ENCODE measurements at places on chromosomes 16 and 17.

- DNase-seq: no peak
These were observed 22.4 kb upstream of the EIF1 start for GRCh38 chr17:41666237-41666641.

- no peak for DNase-seq
These were observed 93.7 kb downstream of the CA10 start for GRCh38 chr17:52064791-52065211.

- DNase-seq: no peak
These were observed 5.1 kb downstream of the ELMO3 start for GRCh38 chr16:67204076-67204475.

DNA sequence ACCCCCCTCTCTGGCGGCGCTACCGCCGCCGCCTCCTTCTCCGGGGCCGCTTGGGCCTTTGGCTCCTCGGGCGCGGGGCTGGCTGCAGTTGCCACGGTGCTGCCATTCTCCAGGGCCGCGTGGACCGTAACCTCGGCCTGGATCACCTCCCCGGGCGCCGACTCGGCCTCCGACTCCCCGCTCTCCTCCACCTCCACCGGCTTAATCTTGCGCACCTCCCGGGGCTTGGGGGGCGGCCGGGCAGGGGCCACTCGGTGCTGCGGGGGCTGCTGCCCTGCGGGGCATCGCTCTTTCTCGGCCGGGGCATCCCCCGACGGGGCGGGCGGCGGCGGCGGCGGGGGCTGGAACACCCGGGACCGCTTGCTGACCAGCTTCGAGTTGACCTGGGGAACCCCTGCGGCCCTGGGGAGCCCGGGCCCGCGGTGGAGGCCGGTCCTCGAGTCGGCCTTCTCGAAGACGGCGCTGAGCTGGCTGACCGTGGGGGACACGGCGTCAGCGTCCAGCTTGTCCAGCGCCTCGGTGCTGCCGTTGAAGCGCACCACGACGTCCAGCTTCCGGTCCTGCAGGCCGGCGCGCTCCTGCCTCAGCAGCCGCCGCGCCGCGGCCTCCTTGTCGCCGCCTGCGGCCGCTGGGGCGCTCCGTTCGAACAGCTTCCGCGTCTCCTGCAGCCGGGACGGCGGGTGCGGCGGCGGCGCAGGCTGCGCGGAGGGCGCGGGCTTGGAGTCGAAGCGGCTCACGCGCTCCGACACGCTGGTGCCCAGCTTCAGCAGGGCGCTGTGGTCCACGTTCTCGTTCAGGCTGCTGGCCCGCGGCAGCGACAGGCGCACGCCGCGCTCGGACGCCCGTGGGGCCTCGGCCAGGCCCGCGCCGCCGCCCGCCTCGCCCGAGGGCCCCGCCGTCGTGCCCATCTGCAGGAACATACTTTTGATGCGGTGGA, 792 bp downstream of the PPP1R9B start:
- no peak for DNase-seq

- DNase-seq: no peak
These were observed 28.4 kb downstream of the LRRC75A start for GRCh38 chr17:16463358-16464302.

DNA sequence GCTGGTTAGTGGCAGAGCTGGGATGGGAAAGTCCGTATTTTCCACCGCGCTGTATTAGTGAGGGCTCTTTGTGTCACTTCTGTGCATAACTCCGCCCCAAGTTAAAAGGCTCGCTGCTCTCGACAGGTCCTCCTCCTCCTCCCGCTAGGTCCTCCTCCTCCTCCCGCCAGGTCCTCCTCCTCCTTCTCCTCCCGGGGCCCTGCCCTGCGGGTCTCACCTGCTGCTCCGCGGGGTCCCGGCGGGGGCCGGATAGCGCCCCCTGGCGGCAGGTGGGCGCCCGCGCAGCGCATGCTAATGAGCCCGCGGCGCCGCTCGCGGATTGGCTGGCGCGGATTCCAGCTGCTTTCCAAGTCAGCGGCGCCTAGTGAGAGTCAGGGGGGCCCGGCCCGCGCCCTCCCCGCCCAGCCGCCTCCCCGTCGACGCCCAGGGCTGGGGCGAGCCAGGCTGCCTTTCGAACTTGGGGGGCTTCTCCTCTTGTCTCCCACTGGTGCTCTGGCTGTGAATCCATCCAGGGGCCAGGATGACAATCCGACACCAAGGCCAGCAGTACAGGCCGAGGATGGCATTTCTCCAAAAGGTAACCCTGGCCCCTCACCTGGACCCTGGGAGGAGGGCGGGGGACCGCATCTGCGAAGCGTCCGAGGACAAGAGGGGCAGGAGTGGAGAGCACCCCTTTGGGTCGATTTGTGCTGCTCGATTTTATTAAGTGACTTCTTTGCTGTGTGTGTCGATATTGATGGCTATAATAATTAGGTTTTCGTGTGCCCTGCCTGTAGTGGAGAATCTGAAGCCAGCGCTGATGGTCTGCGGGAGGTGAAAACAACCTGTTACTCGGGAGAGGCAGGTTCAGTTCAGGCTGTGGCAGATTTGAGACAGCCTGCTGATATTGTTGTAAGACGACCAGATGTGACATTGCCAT, at the start of gene RGS9:
Gene RGS9, plus strand, starts transcription at position 350 of the 919 bp plus-strand sequence. Its CDS starts 171 bp downstream, at position 521.
- DNase-seq: no peak

GRCh38 chr17:73224237-73224636, 31.4 kb downstream of the COG1 start:
- DNase-seq: no peak

- DNase-seq: no peak
These were observed 94.3 kb downstream of the TBC1D16 start for GRCh38 chr17:79941088-79942010.

- no peak for DNase-seq
These were observed 122.6 kb downstream of the SOCS1 start for GRCh38 chr16:11133344-11133943.

- DNase-seq: no peak
These were observed 183.1 kb downstream of the SALL1 start for GRCh38 chr16:50967827-50968612.

- DNase-seq: no peak
These were observed 873.5 kb upstream of the EEF2KMT start for GRCh38 chr16:5971106-5971505.

DNA sequence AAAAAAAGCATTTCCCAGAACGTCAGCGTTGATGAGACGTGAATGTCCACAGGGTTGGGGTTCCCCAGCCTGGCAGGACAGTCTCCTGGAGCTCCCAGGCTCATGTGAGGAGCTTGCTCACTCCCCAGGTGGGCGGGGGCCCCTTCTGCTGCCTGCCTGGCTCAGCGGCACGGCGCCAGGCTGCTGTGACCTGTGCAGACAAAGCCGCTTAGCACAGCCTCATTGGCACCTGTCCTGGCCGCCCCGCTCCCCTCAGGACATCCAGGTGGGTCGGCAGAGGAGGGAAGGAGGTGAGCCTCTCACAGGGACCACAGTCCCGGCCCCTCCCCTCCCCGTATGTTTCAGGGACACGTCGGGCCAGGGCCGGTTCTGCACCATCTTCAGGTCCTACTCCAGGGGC, 12.9 kb upstream of the WFIKKN1 start:
- no peak for DNase-seq

DNA sequence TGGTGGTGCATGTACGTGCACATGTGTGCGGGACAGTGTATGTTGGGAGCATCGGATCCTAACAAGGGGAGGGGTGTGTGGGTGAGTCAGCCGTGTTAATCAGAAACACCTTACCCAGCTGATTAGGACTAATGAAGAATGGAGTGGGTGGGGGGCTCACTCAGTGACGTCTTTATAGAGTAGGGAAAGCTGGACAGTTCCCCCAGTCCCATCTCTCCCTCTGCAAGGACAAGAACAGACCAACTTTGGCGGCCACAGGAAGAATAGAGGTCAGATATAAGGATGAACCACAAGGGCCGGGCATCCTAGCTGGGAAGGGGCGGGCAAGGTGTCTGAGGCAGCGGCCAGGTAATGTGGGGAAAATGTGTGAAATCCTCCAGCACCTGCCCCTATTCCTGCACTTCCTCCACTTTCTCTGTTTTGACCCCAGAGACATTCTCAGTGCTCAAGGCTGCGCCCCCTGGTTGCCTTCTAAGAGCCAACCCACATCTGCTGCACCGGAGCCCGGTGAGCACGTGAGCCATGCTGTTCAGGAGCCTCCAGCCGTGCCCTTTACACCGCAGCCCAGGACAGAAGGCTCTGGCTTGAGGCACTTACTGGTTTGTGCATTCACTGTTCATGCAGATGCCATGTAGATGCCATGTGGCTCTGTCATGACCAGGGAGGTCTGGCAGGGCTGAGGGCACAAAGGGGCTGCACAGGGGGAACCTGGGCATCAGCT, 18.9 kb upstream of the TBX21 start:
- no peak for DNase-seq

DNA sequence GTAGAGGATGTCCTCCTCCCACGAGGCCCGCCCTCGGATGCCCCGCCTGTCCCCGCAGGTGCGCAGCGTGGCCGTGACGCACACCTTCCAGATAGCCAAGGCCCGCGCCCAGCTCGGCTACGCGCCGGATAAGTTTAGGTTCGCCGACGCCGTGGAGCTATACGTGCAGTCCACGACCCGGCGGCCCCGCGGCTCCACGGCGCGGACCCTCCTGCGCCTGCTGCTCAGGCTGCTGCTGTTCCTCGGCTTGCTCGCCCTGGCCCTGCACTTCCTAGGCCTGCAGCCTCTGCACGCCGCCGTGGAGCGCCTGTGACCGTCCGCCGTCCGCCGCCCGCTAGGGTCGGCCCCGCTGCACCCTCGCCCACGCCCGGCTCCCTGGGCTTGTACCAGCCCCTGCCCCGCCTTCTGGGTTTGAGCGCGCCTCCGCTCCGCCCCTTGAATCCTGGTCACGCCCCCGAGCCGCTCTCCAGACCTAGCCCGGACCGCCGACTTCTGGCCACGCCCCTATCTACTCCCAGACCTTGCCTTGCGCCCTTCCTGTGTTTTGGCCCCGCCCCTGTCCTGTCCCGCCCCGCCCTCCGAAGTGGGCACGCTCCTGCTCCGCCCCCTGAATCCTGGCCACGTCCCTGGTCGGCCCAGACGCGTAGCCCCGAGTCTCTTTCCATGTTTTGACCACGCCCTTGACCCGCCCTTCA, 15.8 kb upstream of the EEF2K start:
- peak; percentile 49 for DNase-seq

DNA sequence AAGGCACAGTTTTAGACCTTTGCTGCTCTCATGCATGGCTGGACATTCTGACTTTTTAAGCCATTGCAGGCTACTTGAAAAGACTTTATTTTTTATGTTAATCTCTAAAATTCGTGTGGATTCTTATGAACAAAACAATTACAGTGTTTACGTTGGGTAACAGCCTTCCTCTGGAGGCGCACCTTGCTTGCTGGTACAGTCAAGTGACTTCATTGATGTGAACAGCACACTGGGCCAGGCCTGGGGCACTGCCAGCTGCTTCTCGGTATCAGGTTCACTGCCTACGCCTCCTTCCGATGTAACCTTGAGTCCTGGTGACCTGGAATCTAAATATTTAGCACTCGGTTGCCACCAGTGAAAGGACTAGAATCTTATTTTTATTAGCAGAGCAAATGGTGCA, 27.8 kb downstream of the MARCHF10 start:
- no peak for DNase-seq

GRCh38 chr17:30950189-30950588, 20.6 kb upstream of the RNF135 start:
- no peak for DNase-seq

DNA sequence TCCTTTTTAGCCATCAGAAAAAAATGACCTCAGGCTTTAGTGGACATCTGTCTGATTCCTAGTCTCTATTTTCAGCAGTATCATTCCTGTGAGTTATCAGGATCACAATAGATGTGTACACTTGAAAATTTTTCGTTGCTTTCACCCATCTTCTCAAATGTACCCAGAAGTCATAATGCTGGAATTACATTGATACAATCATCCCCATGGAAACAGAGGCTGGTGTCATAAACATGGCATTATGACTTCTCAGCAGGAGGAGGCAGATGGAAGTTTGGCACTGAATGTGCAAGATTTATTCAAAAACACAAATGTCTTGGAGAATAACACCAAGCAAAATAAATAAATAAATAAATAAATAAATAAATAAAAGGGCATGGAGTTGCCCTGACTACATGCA, 292.5 kb downstream of the PHKB start:
- DNase-seq: no peak

DNA sequence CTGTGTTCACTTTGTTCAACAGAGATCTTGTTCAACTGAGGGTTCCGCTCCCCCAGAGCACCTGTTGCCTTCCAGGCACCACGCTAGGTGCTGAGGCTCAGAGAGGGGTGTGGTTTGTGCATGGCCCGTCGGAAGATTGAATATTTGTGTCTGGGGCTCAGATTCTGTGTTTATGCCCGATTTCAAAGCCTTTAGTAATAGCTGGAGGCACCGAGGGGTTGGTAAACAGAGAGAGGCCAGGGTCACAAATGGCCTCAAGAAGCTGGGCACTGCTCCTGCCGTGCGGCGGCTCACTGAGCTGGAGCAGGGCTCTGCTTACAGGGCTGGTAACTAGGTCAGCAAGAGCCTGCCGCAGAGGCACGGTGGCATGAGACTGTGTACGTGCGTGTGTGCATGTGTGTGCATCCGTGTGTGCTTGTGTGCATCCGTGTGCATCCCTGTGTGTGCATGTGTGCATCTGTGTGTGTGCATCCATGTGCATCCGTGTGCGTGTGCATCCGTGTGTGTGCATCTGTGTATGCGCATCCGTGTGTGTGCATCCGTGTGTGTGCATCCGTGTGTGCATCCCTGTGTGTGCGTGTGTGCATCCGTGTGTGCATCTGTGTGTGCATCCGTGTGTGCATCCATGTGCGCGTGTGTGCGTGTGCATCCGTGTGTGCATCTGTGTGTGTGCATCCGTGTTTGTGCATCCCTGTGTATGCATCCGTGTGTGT, 5.4 kb downstream of the ITGAE start:
- no peak for DNase-seq

- no peak for DNase-seq
These were observed 160.6 kb downstream of the PRKCB start for GRCh38 chr16:23996258-23996955.

- DNase-seq: no peak
These were observed 853.9 kb upstream of the EEF2KMT start for GRCh38 chr16:5951486-5951885.

DNA sequence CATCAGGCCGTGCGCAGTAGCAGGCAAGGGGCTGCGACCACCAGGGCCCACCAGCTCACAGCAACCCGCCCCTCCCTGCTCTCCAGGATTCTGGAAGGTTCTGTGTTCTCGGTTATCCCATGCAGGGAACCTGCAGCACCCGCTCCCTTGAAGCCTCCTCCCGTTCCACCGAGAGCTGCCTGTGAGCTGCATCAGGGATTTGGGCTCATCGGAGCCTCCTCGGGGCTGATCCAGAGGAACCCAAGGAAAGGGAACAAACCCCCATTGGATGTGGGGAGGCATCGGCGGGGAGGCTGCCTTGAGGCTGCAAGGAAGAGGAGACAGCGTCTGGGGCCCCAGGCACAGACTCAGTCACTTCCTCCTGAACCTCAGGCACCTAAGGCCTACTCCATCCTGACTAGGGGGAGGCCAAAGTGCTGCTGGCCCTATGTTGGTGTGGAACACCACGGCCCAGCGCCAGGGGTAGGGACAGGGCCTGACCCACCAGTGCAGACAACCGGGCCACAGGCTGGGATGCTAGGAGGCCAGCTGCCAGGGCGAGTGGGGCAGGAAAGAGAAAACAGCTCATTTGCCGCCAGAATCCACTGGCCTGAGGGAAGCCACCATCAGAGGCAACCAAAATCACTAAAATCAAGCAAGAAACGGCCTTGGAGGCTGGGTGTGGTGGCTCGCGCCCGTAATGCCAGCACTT, 14.4 kb upstream of the LGALS3BP start:
- no peak for DNase-seq

- DNase-seq: no peak
These were observed 35.7 kb downstream of the MYH13 start for GRCh38 chr17:10337136-10337535.

GRCh38 chr17:80695979-80696378, 151.3 kb downstream of the RPTOR start:
- DNase-seq: no peak

- no peak for DNase-seq
These were observed 277.2 kb upstream of the CCL2 start for GRCh38 chr17:33977729-33978514.
